Stimulated activated CD4-positive, alpha-beta T cell treated with anti-CD3 and anti-CD28 coated beads, TNF-alpha, amount 100 ng/mL, for 1 hour (primary cell): ENCODE measurements at places on chromosomes 6 and 20.

- DNase-seq, result no peak
These were observed 13.6 kb downstream of the PKIG start for GRCh38 chr20:44596010-44596409.

GRCh38 chr6:32198866-32199265 is 6.4 kb upstream of the GPSM3 start:
- DNase-seq, result no peak

GRCh38 chr20:58432186-58432954 is 43.3 kb downstream of the VAPB start:
- DNase-seq, result no peak

- no peak for DNase-seq
These were observed 12.9 kb upstream of the MCM3 start for GRCh38 chr6:52297433-52297832.

DNA sequence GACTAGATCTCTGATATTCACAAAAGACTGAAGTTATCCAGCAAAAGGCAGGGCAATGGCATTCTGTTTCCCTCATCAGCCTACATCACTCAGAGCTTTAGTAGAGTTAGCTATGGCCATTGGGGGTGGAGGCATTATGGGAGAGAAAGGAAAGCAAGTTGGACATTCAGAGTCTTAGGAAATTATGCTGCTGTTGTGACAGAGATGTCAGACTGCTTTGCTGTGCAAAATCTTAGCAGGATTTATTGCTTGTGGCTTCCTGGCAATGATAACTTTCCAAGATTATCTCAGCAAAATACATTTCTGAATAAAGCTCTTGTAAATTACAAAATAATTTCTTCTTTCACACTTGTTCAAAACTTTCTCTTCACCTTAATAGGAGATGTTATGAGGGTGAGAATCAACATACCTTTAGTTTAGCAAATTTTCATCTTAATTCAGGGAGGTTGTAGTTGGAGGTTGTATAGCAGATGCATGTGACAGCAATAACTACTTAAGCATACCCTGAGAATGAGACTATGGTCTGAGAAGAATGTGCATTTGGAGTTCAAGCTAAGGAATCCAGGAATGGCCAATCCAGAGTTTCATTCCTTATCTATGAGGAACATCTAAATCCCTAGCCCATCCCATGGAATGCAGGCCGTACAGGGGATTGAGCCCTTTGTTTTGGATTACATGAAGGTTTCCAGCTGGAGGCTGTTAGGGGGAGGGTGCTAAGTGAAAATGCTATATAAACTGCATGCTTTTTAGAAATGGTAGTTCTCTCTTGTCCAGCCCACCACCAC is 179.8 kb downstream of the HAO1 start:
- DNase-seq, result no peak

DNA sequence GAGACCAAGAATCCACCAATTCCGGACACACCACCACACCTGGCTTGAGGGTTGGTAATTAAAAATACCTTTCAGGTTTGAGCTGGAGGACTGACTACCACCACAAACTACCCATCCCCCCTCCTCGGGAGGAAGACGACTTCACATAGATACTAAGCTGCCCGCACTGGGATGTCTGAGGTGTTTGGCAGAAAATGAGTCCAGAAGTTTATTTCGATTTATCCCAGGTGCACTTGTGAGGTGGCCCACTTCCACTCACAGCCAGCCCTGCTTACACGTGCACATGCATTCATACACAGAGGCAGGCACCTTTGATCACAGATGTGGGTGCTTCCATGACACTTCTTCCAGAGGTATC is 187.1 kb downstream of the ID4 start:
- no peak for DNase-seq

DNA sequence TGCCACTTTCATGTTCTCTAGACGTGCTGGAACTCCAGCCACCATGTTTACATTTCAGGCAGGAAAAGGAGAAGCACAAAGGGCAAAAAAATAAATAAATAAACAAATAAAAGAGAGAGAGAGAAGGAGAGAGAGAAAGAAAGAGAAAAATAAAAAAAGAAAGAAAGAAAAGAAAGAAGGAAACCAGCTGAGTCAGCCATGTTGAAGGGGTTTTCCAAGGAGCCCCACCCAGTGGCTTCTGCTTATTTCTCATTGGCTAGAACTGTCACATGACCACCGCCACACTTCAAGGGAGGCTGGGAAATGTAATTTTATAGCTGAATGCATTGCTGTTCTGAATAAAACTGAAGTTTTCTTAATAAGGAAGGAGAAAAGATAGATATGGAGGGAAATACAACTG is 71.1 kb downstream of the BFSP1 start:
- no peak for DNase-seq

- peak; percentile 10 for DNase-seq
These were observed 92.8 kb downstream of the CLIC5 start for GRCh38 chr6:45922728-45923351.

DNA sequence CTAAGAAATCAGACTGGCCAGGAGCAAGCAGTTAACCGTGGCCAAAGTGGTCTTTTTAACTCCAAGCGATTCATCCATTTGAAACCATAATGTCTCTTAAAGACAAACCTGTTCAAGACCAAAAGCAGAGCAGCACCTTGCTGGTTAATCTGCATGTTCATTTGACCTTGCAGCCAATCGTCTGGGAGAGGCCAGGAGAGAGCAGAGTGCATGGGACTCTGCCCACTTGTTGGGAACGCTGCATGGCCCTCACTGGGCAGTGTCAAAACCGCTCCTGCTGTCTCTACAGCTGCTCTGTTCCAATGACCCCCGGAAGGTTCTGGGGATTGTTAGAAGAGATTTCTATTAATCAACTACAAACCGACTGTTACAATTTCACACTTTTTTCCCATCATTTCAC is 79.6 kb downstream of the OLIG3 start:
- no peak for DNase-seq

- DNase-seq, result no peak
These were observed 21.6 kb upstream of the CCN2 start for GRCh38 chr6:131972741-131973140.

DNA sequence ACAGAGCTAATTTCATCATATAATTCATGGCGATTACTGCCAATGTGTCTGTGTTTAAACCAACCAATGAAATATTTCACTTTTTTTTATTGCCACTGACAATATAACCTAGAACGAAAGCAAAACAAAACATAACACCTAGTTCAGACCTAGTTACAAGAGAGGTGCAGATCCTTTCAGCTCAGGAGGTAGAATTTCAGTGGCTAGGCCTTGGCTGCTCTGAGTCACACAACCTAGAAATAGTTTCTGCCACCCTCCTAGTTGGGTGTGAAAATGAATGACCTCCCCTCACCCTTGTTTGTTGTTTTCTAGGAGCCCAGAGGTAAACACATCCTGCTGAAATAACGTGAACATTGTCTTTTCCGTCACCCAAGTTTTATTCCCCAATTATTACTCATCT is 356.3 kb downstream of the HTR1B start:
- no peak for DNase-seq

DNA sequence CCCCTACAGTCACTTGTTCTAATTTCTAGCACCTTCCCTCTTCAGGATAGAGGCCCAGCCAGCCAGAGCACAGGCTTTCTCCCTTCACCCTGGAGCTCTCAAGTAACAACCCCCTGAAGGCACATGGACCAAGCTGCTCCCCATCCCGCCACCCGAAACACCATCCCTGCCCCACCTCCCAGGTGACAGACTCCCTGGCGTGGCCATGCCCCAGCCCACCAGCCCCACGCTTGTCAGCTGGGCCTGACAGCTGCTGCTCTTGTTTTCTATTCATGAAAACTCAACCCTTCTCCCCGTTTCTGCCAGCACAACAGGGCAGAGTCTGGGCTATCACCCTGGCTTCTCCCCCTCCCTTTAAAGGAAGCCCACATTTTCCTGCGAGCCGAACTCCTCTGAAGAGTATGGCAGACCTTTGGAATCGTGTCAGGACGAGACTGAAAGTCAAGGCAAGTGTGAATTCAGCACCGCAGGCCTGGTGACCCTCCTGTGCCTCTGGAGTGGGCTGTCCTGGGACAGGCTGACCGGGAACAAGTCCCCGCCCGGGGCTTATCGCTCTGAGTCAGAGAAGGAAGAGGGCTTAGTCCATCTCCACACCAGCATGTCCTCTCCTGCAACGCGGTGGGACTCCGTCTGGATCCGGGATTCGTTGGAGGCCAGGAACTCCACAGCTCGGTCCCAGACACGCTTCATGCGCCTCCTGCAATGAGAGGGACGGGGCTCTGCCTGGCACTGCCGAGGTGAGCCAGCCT is 16.7 kb downstream of the LEMD2 start:
- DNase-seq, result no peak

- no peak for DNase-seq
These were observed 27.4 kb upstream of the RIN2 start for GRCh38 chr20:19730706-19731105.

DNA sequence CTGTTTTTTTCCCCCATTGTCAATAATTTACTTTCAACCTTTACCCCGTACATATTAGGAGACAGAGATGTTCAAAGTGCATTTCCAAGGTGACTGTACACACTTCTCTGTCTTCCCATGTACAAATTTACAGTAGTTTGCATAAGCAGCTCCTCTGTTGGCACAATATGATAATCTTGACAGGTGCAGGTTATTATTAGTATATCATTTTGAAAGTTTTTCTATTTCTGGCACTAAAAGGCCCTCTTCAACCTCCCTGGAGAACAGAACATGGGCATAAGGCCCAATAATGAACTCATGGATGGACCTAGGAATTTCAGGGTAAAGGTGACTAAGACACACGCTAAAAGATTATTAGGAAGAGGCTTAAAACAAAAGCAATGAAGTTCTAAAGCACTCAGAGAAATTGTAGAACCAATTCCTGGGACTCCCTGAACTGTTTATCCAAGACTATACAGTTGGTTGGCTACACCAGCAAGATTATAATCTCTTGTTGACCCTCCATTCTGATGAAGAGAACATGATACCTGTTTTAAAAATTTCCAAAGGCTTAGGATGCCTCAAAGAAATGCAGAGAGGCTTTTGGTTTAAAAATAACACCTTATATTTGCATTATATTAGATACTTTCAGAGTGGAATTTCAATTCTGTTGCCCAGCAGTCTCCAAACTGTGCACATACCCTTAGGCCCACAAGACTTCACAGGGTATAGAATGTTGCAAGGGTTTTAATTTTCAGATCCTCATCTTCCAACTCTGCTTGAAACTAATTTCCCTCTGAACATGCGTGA is 1.1 kb downstream of the AIG1 start:
- DNase-seq, result no peak

- DNase-seq, result no peak
These were observed 109.3 kb downstream of the GRIK2 start for GRCh38 chr6:101502818-101503217.

DNA sequence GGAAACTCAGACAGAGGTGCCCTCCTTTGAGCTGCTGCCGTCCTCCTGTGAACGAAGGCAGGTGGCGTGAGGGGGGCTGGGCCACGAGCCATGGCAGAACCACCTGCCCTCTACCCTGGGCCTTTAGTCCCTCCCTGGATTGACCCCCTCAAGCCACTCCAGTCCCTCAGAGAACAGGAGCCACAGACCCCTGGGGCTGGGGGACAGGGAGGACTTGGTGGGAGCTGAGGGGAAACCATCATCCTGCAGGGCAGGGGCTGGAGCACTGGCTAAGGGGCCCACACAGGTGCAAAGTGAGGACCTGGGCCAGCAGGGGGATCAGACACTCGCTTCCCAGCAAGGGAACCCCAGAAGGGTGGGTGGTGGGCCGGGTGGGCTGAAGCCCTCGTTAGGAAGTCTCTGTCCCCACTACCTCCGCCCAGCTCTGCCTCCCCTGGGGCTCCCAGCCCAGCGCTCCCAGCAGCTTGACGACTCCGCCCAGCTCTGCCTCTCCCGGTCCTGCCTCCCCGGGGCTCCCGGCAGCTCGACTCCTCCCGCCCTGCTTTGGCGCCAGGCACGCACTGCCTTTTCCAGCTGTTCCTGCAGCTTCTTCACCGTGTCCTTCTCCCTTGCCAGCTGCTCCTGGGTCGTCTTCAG is 44.4 kb downstream of the DSTN start:
- no peak for DNase-seq

GRCh38 chr6:137496909-137497720 is 2.9 kb upstream of the OLIG3 start:
- DNase-seq, result no peak

DNA sequence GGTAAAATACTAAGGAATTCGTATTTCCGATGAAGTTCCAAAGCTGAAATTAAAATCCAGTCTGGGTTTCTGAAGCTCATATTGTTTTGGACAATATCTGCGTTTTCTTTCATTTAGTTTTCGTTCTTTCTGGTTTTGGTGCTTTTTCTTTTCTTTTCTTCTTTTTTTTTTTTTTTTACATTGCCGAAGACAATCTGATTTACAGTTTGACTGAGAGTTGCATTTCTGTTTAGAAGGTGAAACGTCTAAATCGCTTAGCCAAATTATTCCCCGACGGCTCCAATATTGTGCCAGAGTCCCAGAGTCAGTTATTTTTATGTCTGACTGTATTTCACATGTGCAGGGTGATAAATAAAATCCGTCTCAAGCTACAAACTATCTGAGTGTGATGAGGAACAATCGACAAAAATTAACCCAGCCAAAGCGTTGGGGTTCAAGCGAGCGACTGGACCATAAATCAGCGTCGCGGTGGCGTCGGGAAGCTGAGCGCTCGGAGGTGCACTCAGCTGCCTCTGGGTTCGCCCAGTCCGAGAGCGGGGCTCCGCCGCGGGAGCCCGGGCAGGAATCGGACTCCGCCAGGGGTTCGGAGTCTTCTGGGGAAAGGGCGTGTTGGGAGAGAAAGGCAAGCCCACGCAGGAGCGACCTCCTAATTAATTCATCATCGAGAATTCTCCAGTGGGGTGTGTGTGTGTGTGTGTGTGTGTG is 8.2 kb upstream of the TBX18 start:
- no peak for DNase-seq

- DNase-seq, result no peak
These were observed 76.0 kb upstream of the CD93 start for GRCh38 chr20:23161968-23162696.

DNA sequence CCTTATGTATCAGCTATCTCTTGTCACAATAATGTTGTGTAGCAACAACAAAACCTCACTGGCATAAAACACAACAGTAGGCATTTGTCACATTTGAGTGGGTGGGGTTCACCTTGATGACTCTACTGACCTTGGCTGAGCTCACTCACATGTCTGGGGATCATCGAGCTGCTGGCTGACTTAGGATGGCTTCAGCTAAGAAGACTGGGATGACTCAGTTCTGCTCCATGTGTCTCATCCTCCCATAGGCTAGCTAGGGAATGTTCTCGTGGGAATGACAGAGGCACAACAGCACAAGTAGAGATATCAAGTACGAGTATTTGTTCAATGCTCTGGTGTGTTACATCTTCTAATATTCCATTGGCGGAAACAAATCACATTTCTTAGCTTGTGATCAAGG is 167.9 kb downstream of the PLCB1 start:
- no peak for DNase-seq

DNA sequence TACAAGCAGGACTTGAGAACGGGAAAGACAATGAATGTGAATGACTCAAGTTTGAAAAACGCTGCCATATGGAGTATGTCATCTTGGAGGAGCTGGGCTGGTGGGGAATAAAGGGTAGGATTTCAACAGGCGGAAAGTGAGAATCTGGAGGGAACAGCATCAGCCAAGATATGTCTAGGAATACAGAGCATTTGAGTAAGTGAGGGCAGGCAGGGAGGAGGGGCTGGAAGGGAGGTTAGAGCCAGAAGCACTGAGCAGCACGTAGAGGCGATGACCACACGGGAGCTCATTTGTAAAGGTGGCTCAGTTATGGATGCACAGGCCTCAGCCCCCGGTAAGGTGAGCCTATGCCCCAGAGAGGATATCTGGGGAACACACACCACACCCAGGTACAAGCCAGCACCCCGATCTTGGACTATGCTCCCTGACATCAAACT is 115.1 kb downstream of the ZMYND8 start:
- DNase-seq, result no peak
